ENCODE measurements at places on chromosomes 12 and 14.

GRCh38 chr12:5505116-5505515 is 73.2 kb downstream of the NTF3 start:
- DNase-seq: no peak

DNA sequence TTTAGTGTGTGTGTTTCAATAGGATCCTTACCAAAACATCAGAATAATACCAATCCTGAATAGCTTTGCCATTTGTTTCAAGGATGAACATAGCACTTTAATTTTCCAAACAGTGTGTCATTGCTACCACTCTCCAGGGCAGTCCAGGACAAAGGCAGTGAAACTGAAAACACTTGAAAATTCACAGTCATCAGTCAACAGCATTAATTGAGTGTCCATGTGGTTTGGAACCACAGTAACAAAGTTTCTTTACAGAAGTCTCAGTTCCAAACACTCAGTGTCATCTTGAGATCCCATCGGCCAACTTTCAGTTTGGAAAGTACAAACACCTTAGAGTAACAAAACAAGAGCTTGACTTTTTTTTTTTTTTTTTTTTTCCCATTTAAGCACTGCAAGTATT is 228.4 kb upstream of the SOX5 start:
- DNase-seq: no peak

DNA sequence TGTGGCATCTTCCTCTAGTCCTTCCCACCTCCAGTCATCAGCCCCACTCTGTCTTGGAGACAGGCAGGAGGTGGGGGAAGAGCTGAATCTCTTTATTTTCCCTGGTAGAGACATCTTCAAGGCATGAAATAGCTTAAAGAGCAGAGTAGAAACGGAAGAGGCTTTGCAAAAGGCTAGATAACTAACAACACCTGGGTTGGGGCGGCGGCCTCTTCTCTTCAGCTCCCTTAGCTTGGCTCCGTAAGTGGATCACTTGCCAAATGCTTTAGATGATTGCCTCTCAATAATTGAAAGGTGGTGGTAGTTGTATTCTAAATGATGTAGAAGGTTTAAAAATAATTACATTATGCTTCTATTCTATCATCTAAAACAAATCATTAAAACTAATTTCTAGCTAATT is 36.1 kb downstream of the SSPN start:
- no peak for DNase-seq

DNA sequence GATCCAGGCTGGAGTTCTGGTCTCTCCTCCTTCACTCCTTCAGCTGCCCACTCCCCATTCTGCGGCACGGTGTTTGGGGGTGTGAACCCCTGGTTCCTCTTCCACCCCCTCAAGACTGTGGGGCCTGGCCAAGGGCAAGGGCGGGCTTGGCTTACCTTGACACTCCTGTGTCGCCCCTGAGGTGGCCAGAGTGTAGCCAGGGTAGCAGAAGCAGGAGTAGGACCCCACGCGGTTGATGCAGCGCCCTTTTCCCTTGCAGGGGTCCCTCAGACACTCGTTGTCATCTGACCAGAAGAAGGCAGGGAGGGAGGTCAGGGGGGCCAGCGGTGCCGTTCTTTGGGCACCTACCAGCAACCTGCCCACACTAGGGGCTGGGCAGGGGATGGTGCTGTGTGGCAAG is 28.2 kb downstream of the ISCA2 start:
- DNase-seq: no peak

DNA sequence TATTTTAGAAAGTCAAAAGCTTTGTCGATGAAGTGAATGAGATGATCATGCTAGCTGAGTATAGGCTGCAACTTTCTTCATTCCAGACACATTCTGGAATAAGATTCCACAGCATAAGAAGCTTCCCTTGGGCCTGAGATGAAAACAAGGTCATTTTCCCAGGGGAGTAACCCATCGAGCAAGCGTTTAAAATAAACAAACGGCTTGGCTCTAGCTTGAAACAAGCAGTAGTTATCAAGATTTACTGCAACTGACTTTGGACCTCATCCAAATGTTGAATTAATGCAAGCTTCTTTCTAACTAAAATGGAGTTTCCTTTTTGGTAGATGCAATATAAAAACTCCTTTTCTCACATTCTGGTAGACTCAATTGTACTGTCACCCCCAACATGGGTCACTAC is 23.0 kb downstream of the KCNJ8 start:
- no peak for DNase-seq

- no peak for DNase-seq
Measured at GRCh38 chr12:126248871-126249403, 1183.7 kb downstream of the AACS start.

DNA sequence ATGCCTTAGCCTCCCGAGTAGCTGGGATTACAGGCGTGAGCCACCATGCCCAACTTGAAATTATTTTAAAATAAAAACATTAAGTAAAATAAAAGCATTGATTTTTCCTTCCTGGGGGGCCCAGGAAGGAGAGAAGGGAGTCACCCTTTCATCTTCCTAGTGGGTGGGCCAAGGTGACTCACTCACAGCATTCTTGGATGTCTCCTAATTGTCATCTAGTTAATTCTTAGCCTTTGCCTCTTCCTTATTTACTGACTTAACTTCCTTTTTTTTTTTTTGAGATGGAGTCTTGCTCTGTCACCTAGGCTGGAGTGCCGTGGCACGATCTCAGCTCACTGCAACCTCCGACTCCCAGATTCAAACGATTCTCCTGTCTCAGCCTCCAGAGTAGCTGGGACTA is 29.2 kb downstream of the TMEM120B start:
- no peak for DNase-seq

GRCh38 chr12:89920866-89921265 is 212.2 kb upstream of the ATP2B1 start:
- DNase-seq: no peak

DNA sequence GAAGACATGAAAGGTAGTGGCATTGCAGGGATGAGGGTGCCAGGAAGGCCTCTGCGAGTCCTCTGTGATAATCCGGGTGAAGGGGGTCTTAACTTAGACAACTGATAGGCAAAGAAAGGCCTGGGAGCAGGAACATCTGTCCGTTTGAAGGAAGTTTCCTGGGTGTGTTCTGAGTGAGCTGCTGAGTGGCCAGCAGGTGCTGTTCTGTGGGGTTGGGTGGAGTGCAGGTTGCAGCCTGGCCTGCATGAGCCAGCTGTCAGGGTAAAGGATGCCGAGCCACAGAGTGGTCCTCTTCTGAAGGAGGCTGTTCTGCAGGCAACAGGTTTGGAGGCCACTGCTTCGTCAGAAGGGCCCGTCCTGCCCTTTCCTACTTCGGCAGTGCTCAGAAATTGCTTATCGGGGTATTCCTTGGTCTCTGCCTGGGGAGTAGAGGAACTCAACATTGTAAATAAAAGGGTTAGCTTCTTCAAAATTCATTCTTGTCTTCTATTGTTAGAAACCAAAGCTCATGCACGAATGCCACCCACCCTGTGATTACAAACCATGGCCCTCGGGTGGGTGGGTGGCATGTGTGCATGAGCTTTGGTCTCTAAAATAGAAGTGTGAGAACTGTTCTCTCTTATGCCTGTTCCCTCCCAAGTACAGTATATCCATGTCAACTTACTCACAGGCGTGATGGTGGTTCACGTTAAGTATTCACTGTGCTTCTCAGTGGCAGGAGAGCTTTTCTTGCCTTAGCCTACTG is 118.9 kb downstream of the CHST11 start:
- DNase-seq: no peak

- DNase-seq: no peak
Measured at GRCh38 chr12:129607756-129608155, 296.1 kb downstream of the TMEM132D start.

- no peak for DNase-seq
Measured at GRCh38 chr12:98998697-98999299, 353.7 kb downstream of the APAF1 start.

DNA sequence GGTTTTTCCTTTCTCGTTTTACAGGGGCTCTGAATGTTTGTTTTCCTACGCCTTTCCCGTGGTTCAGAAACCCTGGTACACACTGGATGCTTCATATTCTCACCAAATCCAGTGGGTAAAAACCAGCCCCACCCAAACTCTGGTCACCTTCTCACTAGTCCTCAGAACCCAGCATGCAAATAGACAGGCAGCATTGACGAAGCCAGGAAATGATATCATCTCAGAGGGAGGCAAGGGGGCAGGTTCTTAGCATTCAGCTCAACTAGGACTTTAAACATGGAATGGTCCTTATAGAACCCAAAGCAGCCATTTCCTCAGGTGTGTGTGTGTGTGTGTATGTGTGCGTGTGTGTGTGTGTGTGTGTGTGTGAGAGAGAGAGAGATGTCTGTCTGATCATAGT is 142.0 kb downstream of the KCNK10 start:
- no peak for DNase-seq

- DNase-seq: no peak
Measured at GRCh38 chr12:95551913-95552516, 739 bp upstream of the USP44 start.

DNA sequence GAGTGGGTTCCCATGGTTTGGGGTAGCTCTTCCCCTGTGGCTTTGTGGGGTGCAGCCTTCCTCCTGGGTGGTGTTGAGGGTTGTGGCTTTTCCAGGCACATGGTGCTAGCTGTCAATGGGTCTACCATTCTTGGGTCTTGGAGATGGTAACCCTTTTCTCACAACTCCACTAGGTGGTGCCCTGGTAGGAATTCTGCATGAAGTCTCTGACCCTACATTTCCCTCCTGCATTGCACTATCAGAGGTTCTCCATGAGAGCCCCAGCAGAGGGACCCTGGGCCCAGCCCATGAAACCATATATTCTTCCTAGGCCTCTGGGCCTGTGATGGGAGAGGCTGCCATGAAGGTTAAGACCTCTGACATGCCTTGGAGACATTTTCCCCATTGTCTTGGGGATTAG is 1093.3 kb downstream of the SLC16A7 start:
- DNase-seq: no peak

DNA sequence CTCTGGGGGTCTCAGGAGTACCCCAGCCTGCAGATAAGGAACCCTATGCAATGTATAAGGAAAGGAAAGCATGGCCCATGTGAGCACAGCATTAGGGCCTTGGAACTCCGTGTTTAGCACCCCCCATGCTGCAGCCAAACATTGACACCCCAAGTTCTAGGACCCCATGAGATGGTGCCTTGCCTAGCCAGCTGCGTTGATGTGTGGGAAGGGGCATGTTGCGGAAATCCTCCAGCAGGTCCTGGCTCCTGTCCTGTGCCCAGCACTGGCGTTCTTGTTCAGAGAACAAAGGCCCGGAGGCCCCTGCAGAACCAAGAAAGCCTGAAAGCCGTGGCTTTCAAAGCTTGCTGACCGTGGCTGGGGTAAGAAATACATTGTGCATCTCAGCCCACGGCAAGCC is 99.4 kb upstream of the DIO3 start:
- DNase-seq: no peak

DNA sequence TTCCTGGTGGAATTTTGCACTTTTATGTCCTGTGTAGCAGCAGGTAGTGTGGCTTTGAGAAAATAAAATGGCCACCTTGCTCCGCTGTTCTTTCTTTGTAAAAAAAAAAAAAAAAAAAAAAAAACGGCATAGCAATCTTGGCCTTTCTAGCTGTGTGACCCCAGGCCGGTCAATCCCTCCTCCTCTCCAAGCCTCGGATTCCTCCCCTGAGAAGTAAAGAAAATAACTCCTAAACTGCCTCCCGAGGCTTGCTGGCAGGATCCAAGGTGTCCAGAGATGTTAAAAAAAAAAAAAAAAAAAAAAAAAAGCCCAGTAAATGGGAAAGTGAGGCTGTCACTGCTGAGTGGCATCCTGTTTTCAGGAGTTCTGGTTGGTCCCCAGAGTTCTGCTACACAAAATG is 23.9 kb upstream of the MAP1LC3B2 start:
- DNase-seq: no peak

GRCh38 chr14:101815994-101816393 is 54.5 kb downstream of the PPP2R5C start:
- DNase-seq: no peak

Data from stimulated activated CD4-positive, alpha-beta T cell treated with anti-CD3 and anti-CD28 coated beads, Interleukin-15, amount 100 ng/mL, for 1 hour (primary cell).